KBM-7 (cell line): ENCODE measurements at places on chromosomes 16 and 17.

DNA sequence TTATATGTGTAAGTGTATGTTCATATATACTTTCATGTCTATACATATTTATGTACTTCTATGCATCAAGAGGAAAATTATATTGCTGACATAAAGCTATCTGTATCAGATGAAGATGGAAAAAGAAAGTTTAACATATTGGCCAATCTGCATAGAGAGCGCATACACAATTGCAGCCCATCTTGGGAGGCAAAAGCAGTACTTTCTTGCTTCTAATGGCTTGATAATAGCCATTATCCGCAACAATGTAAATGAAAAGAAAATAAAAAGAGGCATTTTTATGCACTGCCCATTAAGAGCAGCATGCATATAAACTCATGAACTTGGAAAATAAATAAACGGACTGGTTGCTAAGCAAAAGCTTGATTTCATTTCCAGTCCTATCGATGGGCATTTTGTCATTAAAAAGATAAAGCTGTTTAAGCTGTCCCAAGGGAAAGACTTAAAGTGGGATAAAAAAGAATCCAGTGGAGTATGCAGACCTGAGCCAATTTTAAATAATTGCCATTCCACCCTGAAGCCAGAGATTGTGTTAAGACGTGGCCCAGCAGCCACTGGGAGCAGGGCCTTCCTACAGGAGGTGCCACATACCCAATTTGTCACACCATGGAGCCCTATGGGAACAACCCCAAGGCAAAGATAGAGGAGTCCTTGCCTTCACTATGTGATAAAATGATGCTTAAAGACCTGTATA is 183.6 kb upstream of the CDH11 start:
- DNase-seq = no peak

GRCh38 chr17:77148077-77148939 is 7.5 kb downstream of the SEC14L1 start:
- DNase-seq = no peak

GRCh38 chr16:49287572-49287971 is 5.9 kb upstream of the CBLN1 start:
- no peak for DNase-seq

DNA sequence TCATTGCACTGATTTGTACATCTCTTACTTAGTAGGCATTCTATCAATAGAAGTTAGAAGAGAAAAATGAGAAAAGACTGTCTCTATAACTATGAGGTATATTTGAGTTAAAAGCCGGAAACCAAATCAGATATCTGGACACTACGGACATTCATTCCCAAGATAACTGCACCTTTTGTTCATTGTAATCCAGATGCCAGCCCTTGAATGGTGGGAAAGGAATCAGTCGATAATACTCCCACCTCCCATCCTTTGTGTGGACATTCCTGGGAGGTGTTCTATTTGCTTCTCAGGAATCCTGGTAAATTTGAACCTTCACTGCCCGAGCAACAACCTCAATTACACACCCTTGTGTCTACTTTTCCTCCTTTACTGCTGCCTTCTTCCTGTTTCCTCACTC is 225.2 kb downstream of the CHD9NB start:
- no peak for DNase-seq

GRCh38 chr17:42421507-42422338 is 1.3 kb downstream of the CAVIN1 start:
- DNase-seq = no peak

DNA sequence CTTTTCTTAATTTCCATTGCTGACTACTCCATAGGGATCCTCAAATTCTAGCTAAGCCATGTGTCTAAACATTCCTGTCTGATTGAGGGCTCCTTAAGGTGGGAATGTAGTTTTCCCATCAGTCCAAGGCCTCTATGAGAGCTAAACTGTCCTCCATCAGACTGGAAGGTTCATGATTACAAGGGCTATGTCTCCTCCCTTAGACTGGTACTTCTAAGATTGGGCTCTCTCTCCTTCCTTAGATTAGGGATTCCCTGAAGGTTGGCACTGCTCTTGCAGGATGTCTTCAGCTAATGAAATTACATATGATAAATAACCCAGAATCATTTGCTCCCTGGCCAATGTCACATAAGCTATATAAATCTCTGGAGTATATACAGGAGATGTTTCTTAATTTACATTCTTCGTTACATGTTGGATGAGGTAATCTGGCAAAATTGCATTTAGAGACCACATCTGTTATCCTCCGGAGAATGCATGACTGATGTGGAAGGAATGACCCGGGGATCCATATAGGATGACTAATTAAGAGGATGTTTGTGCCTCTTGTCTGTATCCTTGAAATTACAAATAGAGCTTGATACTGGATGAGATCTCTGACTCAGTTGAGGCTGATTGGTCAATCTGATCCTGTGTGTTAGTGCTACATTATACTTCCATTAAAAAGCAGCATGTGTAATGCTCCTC is 14.2 kb downstream of the B4GALNT2 start:
- DNase-seq = no peak

- no peak for DNase-seq
Observed at GRCh38 chr16:66996983-66997358, 8.6 kb downstream of the CES4A start.

- DNase-seq = no peak
Observed at GRCh38 chr16:25568991-25569390, 122.8 kb upstream of the HS3ST4 start.

GRCh38 chr17:2081564-2081963 is 26.7 kb downstream of the HIC1 start:
- no peak for DNase-seq

- no peak for DNase-seq
Observed at GRCh38 chr17:7215136-7215638, 4.4 kb downstream of the DLG4 start.

- DNase-seq = no peak
Observed at GRCh38 chr16:31267332-31268032, 7.7 kb downstream of the ITGAM start.
